Kidney glomerular epithelial cell (primary cell): ENCODE measurements at places on chromosomes 3 and 15.

GRCh38 chr15:31852933-31853799, 177.1 kb upstream of the CHRNA7 start:
- DNase-seq = no peak

DNA sequence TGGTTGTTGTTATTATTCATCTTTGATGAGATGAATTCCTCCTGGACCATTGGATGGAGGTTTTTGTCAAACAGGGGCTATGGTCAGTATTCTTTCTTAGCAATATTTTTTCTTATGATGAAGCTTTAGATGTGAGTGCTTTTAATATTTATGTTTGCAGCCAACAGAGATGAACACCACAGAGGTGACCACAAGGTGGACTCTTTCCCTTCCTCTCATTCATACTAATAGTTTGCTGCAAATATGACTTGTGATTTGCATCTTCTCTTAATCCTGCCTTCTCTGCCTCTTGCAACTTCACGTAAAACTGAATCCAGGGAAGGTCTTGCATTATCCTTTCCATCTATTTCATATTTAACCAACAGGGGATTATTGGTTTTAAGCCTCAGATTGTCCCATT, 473.1 kb upstream of the UBE2E2 start:
- peak; percentile 19 for DNase-seq

- DNase-seq = no peak
These were observed 23.4 kb downstream of the TMEM202 start for GRCh38 chr15:72421484-72421883.

DNA sequence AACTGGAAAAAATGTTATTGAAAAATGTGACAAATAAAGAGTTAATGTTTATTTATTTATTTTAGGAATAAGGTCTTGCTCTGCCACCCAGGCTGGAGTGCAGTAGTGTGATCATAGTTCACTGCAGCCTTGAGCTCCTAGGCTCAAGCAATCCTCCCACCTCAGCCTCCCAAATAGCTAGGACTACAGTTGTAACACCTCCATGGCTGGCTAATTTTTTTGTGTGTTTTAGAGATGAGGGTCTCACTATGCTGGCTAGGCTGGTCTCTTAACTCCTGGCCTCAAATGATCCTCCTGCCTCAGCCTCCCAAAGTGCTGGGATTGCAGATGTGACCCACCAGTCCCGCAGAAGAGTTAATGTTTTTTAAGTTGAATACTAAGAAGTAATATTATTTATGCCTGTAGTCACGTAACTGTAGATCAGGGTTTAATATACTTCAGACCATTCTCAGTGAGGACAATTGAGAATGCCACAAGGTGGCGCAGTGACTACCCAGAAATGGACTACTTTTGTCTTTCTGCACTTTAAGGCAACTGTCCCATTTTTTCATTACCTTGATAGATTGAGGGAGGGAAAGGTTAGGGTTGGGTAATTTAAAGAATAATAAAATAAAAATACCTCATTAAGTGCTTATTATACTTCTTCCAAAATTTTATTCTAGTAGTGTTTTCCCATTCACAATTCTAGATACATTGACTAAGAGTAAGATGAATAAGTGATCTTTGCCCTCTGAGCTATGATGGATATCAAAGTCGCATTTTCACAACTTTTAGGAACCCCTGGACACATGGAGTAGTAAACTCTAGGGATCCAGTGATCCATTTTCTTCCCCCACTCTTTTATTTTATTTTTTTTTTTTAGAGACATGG, 6.0 kb downstream of the MUC13 start:
- peak; percentile 41 for DNase-seq

DNA sequence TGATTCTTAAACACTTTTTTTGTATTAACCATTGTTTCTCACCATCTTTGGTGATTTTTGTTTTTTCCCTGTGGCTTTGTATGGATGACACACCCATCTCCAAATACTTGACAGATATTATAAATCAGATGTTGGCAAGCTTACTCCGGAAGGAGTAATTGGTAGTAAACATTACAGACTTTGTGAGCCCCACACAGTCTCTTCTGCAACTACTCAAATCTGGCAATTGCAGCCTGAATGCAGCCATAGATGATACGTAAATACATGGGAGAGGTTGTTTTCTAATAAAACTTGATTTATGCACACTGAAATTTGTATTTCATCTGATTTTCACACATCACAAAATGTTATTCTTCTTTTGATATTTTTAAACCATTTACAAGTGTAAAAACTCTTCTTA, 331.5 kb downstream of the ARPP21 start:
- DNase-seq = no peak

GRCh38 chr3:27657404-27657803, 64.7 kb downstream of the EOMES start:
- no peak for DNase-seq

- DNase-seq = no peak
These were observed 53.0 kb downstream of the PLSCR2 start for GRCh38 chr3:146416366-146416765.

- no peak for DNase-seq
These were observed 569.2 kb upstream of the RGMA start for GRCh38 chr15:93658026-93658816.

- peak; percentile 82 for DNase-seq
These were observed 8.8 kb downstream of the ANKUB1 start for GRCh38 chr3:149783576-149783975.

DNA sequence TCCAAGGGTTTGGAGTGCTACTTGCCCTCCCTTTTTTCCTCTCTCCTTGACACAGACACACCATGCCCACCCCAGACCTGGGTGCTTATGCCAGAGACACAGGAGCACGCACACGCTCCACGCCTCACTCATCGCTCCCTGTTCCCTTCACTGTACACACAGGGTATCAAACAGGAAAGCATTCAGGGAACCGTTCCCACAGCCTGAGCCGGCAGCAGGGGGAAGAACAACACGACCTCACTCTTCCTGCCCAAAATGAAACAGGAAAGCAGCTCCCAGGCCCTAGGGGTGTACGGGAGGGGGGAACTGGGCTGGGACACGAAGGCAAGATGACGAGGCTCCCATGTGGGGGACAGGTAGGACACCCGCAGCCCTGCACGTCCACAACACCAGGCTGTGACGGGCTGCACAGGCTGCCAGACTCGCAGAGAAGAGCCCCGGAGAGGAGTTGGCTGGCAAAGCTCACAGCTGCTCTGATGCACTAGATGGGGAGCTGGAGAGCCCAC, 11.2 kb downstream of the DLL4 start:
- no peak for DNase-seq

- DNase-seq = no peak
These were observed 687.1 kb downstream of the IGSF11 start for GRCh38 chr3:118347396-118348168.

DNA sequence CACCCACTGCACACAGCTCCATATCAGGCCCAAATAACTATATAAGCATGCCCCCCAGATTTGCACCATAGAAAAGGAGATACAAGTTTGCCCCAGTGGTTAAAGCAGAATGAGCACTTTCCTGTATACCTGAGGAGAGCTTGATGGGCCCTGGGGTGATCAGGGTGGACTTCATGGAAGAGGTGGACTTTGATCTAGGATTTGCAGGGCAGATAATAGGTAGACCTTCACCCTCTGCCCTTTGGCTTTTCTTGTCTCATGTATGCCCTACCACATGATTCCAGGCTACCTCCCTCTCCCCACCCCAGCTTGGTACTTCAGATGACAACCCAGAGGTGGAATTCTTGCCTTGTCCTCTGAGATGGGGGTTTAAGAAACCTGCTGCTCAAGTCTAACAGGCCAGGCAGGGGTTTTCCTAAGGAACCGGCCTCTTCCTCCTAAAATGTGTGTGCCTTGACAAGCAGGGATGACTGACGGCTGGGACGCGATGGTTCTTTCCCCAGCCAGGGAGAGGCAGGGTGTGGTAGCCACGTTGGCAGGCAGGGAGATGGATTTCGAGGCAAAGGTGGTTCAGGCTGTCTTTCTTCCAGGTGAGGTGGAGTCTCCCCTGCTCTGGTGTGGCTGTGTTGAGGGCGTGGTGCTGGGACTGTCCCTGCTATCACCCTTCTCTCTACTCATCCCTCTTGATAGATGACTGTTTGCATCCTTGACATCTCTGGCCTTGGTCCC, 6.6 kb upstream of the RHCG start:
- DNase-seq = no peak

DNA sequence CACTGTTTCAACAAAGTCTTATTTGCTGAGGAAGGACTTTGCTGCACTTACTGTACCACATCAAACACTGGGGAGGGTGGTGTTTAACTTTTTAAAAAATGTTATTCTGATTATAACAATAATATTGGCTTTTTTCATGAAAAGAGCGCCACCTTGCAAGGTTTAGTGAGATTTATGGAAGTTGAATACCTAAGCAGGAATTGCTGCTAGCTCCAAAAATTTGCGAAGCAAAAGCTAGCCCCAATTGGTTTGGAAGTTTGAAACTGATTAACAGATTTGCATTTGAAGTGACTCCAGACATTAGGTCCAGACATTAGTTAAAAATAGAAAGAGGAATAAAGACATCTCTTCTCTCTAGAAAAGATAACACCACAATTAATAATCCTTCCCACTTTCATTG, 6.7 kb downstream of the ZIC1 start:
- no peak for DNase-seq

GRCh38 chr15:28967066-28967465, 81.3 kb downstream of the APBA2 start:
- no peak for DNase-seq

DNA sequence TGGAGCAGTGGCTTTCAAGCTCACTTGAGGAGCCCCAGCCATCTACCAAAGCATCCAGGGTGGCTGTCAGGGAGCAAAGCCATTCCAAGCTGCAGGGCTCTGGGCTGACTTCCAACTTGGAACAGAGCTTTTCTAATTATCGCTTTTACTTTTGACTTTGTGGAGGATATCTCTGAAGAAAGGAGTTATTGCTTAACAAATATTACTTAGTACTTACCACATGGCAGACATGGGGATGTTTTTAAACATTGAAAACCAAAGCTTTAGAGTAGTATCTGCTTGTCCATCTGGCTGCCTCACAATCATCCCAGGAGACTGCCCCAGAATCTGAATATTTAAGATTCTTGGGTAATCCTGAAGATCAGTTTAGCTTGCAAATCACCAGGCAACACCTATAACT, 8.9 kb downstream of the TAGLN3 start:
- DNase-seq = no peak

DNA sequence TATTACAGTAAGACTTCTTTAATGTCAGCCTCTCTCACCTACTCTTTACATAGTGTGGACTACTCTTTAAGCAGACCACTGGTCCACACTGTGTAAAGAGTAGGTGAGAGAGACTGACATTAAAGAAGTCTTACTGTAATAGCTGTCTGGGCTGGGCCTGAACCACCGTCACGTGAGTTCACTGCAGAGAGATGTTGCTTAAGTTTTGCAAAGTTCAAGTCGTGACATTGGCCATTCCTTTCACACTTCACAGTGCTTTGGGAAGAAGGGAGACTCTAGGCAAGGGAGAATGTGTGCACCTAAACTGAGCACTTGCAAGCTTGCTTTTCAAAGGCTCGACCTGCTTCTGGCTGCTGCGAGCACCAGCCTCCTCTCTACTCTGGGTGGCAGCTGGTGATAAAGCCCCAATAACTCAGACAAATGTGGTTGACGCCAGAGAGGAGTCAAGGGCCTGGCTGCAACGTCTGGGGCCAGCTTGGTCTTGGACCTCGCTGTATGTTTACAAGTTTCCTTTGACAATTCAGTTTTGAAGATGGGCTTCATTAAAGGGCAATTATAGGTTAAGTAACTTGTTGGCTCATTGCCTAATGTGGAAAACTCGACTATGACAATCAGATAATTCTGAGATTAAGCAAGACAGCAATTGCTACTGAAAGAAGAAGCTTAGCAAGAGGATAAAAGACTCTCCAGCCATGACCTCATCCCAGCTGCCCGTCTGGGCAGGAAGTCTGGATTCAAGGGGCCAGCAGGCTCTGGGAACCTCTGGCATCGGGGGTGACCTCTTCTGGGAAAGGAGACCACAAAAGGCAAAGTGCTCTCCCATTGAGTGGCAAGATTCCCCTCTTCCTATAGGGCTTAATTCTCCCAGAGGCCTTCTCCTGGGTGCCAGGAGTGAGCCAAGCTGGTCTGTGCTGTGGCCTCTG, 242.1 kb upstream of the TLE3 start:
- no peak for DNase-seq

DNA sequence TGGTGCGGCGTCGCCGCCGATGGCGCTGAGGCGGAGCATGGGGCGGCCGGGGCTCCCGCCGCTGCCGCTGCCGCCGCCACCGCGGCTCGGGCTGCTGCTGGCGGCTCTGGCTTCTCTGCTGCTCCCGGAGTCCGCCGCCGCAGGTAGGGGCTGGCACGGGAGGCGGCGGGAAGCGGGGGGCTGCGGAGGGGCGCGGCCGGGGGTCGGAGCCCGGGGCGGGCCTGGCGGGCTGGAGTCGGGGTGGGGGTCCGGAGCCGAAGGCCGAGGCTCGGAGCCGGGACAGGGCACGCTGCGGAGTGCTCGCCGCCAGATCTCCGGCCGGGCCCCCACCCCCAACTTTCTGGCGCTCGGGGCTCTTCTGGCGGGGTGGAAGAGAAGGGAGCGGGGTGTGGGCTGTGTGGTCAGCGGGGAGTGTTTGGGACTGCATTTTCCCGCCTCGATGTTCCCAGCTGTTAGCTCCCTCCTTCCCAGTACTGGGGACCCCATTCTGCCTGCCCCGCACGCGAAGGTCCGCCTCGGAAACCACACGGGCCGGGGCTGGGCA, 299 bp downstream of the TYRO3 start:
- no peak for DNase-seq

- DNase-seq = no peak
These were observed 94.3 kb upstream of the CBLB start for GRCh38 chr3:105963161-105963560.

DNA sequence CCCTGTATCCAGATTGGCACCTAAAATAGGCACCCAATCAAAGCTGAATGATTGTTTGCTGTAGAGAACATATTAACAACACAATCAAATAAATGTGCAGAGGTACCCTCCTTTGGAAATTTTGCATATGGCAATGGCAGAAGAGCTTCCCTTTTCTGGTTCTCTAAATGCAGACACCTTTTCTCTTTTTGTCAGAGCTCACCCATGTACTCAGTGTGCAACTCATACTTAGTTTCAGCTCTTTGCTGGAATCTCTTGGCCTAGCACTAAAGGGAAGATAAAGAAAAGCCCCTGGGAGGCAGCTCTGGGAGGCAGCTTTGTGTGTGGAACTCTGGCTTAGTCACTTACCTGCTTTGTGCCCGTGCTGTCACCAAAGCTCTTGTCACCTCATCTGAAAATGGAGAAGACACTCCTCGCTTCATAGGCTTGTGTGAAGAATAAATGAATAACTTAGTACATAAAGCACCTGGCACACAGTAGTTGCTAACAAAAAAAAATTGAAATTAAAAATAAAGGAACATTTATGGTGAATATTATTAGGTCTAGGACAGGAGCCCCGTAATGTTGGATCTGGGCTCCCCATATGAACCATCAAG, 28.8 kb downstream of the ST6GAL1 start:
- no peak for DNase-seq

DNA sequence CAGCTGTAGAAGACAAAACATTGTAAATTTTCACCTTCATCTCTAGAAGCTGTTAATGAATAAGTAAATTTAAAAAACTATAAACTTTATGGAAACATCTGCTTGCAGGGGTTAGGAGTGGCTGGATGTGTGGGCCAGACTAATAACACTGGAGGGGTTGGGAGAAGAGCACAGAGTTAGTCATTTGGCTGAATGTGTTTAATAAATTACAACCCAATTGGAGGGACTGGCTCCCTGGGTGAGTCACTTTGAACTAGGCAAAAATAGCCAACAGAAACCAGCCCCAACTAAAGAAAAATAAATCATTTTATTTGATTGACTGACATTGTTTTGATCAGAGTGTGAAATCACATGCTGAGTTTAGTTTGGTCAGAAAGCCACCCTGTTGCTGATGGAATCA, 21.8 kb downstream of the DGKG start:
- peak; percentile 30 for DNase-seq
